ENCODE measurements at places on chromosomes 12 and 14. TPM values are rescaled to one million over a fixed set of nuclear protein-coding genes. Genes with fewer than 3 reads are reported as not detected.

GRCh38 chr12:110282956-110283817, 2.1 kb downstream of the ATP2A2 start:
- no peak for DNase-seq

GRCh38 chr12:64171715-64172114, 50.4 kb downstream of the KICS2 start:
- DNase-seq: no peak

DNA sequence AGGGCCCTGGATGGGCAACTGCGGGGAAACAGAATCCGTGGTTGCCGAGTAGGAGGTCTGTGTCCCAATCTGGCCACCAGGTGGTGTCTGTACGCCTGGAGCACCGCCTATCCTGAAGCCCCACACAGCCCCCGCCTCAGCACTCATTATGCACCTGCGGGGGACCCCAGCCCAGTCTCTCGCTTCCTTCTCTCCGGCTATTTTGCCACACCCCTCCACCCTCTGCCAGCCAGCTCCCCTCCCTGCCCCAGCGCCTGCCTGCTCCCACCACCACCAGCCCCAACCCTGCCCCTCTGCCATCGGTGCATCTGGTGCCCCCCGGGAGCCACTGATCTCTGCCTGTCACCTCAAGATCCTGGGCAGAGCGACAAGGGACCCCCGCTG, 2.2 kb upstream of the NXPH4 start:
- no peak for DNase-seq

DNA sequence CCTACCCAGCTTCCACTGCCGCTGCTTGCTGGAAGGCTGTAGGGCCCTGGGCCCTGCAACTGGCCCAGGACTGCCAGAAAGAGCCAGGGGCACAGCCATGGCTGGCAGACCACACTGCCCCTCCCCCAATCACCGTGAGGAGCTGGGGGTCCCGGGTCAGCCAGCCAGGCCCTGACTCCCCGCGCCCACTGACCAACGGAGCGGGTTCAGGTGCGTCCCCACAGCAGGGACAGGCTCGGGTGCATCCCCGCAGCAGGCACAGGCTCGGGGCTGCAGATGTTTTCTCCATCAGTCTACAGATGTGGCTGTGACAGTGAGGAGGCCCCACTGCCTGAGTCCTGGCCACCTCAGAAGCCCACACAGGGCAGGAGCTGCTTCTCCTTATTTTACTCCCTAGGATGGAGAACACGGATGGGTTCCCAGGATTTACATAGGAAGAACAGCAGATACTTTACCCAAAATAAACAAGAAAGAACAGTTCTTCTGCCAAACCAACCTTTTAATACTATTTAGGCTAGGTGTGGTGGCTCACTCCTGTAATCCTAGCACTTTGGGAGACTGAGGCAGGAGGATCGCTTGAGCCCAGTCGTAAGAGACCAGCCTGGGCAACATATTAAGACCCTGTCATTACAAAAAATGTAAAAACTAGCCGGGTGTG, 61.1 kb downstream of the TESC start:
- no peak for DNase-seq

DNA sequence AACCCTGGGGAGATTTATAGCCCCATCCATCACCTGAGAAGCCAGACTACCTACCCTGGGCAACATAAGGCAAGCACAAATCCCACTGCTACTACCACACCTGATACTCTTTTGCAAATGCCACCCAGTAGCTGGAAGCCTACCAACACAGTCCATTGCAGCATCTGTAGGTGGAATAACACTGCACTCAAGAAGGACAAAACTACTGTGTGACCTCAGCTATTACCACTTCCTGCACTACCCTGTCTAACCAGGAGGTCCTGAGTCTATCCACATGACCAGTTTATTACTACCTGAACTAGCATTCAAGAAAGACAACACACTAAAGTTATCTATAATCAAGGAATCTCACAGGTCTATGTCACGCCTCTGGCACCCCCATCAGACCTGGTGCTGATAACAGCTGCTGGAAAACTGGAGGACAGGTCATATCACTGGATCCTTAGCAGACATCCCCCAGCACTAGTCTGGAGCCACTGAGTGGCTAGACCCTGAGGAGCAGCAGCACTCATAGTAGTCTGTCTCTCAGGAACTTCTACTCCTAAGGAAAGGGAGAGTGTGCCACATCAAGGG, 2.9 kb upstream of the CLEC1A start:
- no peak for DNase-seq

GRCh38 chr12:12983420-12984035, 16.5 kb downstream of the HEBP1 start:
- no peak for DNase-seq

DNA sequence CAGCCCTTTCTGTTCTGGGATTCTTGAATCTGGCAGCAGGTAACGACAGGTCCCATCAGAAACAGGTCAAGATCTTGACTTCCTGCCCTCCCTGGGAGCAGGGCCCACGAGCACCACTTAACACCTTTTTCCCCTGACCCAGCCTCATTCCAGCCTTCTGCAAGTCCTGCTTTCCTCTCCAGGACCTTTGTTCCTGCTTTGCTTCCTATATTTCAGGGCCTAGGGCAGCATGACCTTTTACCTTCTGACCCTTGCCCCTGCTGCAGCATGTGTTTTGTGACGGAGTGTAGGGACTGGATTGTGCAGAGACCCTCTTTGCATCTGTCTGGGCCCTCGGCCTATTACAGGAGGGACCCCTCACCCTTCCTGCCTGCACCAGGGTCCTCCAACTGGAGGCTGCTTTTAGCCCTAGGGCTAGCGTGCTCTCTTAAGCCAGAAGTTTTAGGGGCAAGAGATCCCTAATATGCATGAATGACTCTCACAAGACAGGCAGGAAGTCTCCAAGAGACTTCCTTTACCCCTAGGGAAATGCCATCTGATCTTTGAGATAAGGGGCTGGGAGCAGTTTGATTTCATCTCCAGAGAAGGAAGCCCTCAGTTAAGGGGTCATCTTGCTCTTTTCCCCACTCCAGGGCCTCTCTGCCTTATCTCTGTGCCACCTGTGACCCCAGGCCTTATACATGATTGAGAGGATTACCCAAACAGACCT, 209.4 kb upstream of the BCL2L14 start:
- no peak for DNase-seq

GRCh38 chr12:124679533-124680371, 112.3 kb upstream of the NCOR2 start:
- no peak for DNase-seq

DNA sequence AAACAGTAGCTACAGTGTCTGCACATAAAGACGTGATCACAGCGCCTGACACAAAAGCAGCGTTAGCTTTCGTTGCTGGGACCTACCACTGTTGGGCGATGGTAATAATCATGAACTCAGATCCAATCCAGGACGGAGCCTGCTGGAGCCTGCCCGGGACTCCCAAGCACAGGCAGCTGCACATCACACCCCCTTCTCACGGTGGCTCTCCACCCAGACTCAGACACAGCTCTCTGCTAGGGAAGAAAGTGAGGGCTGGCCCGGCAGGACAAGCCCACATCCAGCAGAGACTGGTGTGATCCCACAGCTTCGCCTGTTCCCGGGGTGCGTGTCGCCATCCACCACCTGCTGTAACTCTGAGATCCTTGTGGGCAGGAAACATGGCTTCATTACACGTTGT, 49.9 kb upstream of the FOXN3 start:
- DNase-seq: no peak

DNA sequence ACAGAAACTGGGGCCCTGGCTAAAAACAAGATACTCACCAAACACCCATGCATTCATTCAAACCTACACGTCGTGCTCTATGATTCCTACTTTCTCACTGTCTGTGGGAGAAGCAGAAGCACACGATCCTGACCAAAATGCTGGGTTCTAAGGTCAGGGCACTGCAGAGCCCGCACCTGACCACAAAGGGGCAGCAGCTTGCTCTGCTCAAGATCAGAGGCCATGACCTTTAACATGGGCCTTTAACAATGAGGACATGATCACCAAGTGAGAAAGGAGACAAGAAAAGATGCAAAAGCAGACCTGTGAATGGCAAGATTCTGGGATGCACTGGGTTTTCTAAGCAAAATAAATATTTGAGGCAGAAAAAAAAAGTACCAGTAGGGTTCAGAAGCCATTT, 40.1 kb upstream of the VPS33A start:
- no peak for DNase-seq

- DNase-seq: no peak
Measured at GRCh38 chr12:51827925-51828818, 20.3 kb downstream of the FIGNL2 start.

DNA sequence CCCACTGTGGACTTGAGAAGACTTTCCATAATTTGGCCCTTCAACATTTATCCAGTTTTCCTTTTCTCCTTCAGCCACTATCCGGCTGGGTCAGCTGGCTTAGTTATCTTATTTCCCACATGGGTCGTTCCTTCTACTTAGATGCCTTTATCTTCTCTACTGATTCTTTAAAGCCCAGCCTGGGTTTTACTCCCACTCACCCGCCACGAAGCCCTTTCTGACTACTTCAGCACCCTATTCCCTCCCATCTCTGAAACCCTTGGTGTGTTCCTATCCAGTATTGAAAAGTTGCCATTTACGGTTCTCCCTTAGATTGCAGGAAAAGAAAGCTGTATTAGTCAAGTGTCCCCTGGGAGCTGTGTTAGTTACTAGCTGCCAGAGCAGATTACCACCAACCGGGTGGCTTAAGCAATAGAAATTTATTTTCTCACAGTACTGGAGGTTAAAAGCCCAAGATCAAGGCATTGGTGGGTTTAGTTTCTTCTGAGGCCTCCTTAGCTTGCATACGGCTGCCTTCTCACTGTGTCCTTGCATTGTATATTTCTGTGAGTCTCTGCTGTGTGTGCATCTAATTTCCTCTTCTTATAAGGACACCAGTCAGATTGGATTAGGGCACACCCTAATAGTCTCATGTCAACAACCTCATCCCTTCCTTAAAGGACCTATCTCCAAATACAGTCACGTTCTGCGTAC, 105.5 kb downstream of the GPATCH2L start:
- DNase-seq: no peak

DNA sequence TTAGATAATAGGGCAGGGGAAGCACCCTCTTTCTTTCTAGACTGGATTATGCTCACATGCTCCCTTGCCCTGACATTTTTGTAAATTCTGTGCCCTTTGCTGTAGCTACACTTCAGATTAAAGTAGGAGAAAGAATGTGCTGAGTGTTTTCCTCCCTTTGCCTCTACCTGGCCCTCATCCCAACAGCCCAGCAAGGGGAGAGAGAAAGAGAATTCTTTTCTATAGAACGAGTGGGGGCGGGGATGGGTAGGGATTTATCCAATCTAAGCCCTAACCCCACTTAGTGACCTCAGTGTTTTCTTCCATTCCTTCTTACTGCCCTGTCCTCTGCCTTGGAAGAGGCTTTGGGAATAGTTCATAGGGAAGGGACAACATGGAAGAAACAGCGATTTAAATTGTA, 13.5 kb downstream of the GPR84 start:
- no peak for DNase-seq

- DNase-seq: no peak
Measured at GRCh38 chr14:65425885-65426284, 13.4 kb downstream of the FUT8 start.

- DNase-seq: no peak
Measured at GRCh38 chr14:84783511-84783910, 746.4 kb upstream of the FLRT2 start.

DNA sequence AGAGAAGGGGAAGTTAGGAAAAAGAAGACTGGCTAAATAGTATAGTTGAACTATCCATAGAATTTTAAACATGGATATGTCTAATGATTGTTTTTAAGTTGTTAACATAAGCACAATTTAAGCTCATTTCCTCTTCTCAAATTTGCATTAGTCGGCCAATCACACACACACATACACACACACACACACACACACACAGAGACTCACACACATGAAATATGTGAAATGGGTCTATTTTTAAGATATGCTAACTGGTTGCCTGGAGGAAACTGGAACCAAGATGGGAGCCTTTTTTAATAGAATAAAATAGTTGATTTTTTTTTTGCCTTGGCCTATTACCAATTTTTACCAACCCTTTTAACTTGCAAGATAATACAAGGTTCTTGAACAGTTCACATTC, 24.0 kb upstream of the STYK1 start:
- DNase-seq: no peak

GRCh38 chr14:53571641-53572328, 384.8 kb downstream of the BMP4 start:
- no peak for DNase-seq

DNA sequence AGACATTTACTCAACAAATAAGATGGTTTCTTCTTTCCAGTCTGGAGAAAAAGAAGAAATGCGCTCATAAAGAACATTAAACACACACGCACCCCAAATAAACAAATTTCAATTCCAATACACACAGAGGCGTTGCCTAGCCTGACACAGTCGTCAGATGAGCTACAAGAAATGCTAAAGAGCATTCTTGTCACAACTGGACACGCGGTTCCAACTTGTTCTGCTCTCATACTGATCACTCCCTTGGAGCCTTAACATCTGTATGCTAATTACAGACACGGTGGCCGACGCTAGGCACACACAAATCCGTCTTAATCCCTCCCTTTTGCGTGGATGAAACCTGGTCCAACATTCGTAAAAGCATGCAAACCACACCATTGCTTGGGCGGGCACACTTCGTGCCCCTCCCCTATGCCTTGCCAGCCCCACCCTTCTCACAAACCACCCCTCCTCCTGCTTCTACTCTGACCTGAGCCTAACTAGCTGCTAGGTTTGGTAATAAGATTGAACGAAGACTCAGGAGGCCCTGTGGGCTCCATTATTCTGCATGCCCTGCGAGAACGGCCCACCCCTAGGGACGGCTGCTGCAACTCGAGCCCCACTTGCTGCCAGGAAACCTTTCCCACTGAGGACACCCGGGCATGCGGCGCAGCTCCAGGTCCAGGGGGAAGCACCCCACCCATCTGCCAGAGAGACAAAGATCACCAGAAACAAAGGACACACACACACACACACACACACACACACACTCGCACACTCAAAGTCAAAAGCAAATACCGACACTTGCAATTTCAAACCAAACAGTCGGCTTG, 1.2 kb downstream of the KCNK10 start:
- no peak for DNase-seq

GRCh38 chr12:27013611-27014084, 536 bp downstream of the TM7SF3 start:
- no peak for DNase-seq

GRCh38 chr12:23887055-23887835, 62.2 kb downstream of the SOX5 start:
- no peak for DNase-seq

- no peak for DNase-seq
Measured at GRCh38 chr14:41549821-41550607, 56.7 kb upstream of the LRFN5 start.

GRCh38 chr14:94775091-94775870, 5.4 kb upstream of the GSC start:
- no peak for DNase-seq

DNA sequence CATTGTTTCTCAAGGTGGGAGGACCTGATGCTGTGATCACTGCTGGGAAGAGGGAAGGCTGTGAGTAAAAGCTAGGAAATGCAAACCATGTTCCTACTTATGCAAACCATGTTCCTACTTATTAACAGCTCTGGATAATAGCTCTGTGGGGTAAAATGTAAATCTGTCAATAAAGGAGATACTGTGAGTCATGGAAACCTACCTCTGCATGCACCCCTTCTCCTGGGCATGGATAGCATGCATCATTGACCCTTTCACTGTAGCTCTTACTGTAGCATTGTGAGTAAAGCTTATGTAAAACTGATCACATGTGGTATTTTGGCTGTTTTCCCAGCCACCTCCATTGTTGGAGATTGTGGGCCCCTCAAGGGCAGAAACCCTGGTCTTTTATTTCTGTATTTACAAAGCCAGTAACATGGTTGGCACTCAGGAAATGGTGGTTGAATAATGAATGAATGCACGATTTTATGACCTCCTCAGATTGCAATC, 253.7 kb downstream of the GRIN2B start:
- DNase-seq: no peak

B4GALNT3 gene
- 0.44 TPM for total RNA-seq

SIX4 gene
- 6.4 TPM for total RNA-seq

KCNH3 gene
- not detected for total RNA-seq

AMDHD1 gene
- not detected for total RNA-seq

PTPRO gene
- not detected for total RNA-seq

TSFM gene
- 25.3 TPM for total RNA-seq
